AG10803 (cell line): ENCODE measurements at places on chromosomes 6 and 20.

- DNase-seq, result no peak
Measured at GRCh38 chr6:42177514-42178364, 4.6 kb downstream of the GUCA1A start.

- no peak for DNase-seq
Measured at GRCh38 chr6:44955145-44955544, 373.0 kb upstream of the RUNX2 start.

DNA sequence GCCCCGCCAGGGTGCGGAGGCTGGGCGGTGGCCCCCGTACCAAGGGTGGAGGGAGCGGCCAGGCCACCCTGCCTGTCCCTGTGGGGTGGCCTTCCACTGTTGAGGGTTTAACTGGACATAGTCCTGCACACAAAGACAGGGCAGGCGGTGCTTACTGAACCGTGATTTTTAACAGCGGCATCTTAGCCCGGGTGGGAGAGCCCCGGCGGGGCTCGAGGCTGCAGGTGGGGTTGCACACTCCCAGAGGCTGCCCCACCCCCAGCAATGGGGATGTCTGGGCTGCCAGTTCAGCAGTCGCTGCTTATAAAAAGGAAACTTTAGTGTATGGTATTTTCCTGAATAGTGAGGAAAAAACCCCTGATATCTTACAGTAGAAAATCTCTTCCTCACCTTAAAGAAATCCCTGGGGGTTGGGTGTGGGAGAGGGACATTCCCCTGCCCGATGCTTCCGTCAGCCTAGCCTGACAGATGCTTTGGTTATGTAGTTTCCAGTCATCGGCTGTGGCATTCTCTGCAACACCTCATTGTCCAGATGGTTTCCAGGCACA is 79.4 kb downstream of the IRF4 start:
- DNase-seq, result no peak

- no peak for DNase-seq
Measured at GRCh38 chr6:80185492-80185891, 79.0 kb downstream of the BCKDHB start.

DNA sequence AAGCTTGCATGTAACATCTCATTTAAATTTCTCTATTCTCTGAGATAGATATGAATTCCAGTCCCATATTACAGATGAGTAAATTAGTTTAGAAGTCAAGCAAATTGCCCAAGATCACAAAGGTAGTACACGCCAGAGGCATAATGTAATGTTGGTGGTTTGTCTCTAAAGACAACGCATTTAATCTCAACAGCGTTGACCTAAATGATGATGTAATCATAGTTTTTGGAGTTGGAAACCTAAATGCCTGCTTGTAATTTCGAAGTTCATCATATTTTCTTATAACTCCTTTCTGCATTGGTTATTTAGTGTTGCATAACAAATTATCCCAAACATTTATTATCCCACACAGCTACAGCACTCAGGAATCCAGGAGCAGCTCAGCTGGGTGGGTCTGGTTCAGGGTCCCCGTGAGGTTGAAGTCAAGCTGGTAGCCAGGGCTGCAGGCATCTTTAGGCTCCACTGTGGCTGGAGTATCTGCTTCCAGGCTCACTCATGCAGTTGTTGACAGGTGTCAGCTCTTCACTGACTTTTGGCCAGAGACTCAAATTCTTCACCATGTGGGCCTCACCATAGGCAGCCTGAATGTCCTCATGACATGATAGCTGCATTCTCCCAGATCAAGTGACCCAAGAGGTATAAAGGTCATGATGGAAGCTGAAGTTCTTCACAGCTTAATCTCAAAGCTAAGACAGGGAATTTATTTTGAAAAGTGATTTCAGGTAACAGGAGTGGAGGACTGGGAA is 122.0 kb upstream of the SPTLC3 start:
- DNase-seq, result no peak

DNA sequence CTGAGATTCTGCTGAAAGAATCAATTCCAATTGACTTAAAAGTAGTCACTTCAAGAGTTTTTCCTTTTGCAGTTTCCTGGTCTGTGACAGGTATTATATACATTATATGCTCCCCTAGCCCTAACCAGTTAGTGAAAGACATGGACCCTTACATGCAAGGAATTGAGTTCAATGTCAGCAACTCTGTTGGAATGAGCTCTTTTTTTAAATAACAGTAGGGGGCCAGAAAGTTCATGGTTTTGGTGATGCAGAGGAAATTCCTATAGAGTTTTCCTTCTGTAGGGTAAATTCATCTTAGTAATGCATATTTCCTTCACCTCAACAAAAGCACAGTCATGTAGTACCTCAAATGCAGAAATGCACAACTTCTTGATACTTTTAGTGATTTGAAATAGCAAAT is 172.2 kb downstream of the KIF6 start:
- no peak for DNase-seq

DNA sequence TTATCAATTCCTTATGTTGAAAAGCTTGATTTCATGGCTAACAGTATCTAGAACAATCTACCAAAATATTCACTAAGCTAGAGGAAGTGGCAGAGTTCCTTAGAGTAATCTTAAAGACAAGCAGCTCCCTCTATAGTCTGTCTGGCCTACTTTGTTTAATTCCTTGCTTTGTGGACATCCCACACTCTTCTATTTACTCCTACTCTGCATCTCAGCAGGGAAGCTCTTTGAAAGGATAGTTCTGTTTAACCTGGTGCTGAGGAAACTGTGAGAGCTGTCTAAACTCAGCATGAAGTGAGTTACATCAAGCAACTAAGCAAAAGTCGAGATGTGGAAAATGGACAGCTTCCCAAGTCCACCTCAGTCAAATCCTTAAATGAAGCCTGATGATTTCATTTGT is 4.3 kb downstream of the REV3L start:
- DNase-seq, result peak; percentile 69

DNA sequence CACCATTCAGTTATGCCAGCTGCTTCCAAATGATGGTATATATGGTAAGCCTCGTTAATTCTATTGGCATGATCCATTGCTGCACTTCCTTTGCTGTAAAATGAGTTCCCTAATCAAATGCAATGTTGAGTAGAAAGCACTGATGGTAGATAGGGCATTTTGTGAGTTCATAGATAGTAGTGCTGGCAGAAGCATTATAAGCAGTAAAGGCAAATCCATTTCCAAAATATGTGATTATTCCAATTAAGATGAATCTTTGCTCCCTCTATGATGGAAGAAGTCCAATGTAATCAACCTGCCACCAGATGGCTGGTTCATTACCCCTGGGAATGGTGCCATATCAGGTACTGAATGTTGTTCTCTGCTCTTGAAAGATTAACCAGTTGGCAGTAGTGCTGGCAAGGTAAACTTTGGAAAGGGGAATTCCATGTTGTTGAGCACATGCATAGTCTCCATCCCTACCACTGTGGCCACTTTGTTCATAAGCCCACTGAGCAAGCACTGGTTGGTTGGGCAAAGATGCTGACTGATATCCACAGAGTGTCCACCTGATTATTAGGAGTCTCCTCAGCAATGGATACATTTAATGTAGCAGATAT is 5.6 kb upstream of the TBPL1 start:
- DNase-seq, result no peak

DNA sequence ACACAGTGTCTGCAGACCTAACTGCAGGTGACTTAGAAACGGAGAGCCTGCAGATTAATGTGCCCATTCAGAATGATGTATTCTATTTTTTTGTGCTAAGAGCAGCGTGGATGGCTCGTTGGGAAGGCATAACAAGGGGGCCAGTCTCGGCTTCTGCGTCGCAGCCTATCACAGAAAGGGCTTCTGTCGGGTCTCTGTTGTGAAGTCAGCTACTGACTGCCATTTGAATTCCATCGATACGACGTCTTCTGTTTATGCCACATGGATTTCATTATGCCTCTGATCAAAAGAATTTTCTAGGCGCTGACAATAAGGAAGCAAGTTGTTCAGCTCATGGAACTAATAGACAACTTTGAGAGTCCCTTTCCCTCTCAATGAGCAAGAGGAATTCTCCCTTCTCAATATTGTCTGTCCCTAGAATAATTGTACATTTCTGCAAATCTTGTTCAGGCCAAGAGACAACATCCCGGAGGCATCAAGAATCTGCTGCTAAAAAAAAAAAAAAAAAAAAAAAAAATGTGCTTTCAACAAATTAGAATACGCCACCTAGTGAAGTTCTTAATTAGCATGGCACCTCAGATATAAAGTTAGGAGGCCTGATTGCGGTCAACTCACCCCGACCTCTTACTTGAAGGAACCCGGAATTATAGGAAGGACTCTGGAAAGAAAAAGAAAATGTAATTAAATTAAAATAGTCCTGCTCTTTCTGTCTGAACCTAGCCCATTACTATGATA is 223.9 kb downstream of the TSHZ2 start:
- DNase-seq, result peak; percentile 43

DNA sequence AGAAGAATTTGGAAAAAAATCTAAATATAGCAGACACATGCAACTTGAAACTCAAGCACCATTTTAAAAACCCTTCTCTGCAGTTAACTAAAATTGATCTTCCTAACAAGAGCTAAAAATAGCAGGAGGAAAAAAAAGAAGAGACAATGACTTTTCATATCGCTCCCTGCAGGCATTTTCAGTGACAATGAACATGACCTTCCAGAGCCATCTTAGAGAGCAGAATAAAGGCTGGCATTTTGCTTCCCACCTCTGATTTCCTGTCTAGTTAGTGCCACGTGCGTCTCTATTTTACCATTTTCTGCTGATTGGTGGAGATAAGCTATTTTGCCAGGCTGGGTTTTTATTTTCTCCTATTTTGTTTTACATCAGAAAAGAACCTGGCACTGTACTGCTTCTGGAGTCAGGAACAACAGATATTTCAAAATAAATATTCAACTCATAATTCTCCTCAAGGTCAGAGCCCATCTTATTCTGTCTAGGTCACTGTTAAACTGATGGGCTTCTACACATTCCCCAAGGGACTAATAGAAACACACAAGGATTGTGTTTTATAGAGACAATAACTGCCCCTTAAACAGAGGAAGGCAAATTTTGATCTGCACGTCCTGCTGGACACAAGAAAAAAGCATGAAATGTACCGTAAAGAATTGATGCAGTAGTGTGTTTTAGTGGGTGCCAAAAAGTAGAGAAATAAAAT is 70.2 kb upstream of the ENPP5 start:
- no peak for DNase-seq

DNA sequence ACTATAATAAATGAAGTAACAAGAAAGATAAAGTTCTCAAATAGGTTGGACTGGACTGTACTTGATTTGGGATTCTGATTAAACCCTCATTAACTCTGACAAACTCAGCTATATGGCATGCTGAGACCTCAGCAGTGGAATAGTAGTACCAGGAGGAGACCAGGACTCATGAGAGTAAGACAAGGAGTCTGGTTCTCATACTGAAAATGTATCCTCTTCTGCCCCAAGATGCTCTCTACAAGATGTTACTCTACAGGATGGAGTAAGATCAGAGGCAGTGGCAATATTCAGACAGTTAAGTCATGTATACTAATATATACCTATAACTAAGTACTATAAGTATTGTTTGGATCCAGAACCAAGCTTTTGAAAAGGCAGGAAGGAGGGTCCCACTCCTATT is 31.9 kb upstream of the SYNCRIP start:
- DNase-seq, result no peak

DNA sequence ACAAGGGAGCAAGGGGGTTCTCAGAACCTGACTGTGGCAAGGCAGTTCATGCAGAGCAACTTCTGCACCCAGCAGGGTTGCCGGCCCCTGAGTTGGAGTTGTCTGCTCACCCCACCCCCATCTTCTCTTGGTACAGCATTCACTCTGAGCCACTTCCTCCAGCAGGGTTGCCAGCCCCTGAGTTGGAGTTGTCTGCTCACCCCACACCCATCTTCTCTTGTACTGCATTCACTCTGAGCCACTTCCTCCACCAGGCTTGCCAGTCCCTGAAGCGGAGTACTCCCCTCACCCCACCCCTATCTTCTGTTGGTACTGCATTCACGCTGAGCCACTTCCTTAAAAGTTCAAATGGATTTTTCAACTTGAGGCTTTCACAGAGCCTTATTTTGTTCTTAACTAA is 79.7 kb upstream of the SYNDIG1 start:
- DNase-seq, result no peak

DNA sequence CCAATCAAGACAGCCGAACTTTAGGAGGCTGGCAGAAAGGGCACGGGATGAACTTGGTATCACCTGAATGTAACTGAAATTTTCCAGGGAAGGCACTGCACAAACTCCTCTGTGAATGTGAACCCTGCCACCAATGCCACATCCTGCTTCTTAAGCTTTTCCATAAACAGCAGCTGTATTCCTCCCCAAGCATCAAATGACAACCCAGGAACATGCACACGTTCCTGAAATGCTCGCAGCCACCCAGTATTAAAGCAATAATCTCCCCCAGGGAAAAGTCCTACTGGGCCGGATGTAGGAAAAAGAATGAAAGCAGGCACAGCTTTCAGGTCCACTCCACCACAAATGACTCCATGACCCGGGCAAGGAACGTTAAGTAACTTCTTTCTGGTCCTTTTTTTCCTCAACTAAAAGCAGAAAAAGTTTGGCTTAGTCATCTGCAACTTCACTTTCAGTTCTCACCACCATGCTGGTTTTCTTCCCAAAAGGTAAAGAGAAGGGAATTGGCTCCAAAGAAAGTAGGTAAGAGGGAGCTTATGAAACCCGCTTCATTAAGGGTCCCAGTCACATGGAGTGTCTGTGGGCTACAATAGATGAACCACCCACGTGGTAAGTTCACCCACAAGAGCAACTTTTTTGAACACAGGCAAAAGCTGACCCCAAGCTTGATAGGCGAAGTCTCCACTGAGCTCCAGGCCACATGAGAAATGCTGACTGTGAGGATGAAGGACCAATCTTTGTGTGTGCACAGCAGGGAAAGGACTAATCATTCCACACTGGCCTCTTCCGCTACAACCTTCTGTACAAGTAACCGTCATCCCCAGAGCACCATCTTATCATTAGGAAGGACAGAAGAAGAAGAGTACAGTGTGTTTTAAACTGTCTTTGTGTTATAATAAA is 90.1 kb downstream of the HIVEP2 start:
- DNase-seq, result no peak

GRCh38 chr6:76697585-76697984 is 625.1 kb upstream of the IMPG1 start:
- no peak for DNase-seq

- DNase-seq, result no peak
Measured at GRCh38 chr6:32718879-32719278, 22.3 kb upstream of the HLA-DQA2 start.

DNA sequence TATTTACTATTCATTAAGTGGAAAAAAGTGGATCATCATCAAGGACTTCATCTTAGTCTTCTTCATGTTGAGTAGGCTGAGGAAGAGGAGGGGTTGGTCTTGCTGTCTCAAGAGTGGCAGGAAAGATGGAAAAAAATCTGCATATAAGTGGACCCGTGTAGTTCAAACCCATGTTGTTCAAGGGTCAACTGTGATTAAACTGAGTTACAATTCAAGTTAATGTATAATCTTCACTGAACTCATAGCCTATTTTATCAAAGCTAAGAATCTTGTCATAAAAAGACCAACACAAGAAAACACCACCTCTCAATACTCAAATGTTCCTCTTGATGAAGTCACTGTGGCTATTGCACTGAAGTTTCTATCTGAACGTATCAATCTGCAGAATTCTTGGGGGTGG is 260.2 kb downstream of the FNDC1 start:
- DNase-seq, result no peak

DNA sequence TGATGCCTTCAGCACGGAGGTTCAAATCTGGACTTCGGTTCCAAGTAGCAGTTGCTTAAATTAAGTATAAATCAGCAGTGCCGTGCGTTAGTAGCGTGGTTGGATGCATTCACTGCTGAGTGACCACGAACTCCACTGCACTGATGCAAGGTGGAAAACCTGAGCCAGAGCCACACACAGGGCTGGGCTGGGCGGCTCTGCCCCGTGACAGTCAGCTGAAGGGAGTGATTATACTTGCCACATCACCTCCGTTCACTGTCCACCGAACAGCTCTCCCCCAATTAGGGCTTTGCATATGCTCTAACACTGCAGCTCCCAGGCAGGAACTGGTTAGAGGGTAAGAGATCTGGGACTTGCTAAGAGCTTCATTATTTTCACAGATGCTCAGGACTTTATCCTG is 22.2 kb downstream of the PPP1R3G start:
- DNase-seq, result no peak
